ENCODE measurements at places on chromosomes 1 and 21.

DNA sequence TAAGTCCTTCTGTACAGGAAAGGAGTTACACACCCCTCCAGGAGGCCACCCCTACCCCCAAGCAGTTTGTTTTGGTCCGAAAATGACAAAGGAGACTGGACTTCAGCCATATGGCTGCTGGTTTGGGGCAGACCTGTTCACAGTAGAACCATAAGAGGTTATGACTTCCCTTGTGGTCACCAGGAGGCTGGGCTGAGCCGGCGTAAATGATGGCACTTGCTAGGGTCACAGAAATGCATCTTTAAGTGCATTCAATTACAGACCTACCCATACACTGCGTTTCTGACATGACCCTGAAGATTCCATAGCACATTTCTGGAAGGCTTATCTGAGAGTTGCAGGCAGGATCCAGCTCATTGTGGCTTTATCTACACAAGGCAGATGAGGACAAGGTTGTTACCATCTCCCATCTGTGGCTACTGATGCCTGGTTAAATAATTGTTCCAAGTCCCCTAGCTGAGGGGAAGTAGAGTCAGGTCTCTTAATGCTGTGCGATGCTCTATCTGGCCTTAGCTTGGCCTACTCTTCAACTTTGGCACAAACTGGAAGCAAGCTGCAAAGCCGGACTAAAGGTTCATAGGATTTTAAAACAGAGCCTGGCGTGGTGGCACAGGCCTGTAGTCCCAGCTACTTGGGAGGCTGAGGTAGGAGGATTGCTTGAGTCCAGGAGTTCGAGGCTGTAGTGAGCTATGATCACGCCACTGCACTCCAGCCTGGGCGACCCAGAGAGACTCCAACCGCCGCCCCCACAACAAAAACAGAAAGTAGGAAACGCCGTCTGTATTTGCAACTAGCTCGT, 1.7 kb upstream of the TRIM67 start:
- no peak for DNase-seq

- no peak for DNase-seq
Observed at GRCh38 chr1:37814252-37814651, 6.2 kb upstream of the YRDC start.

GRCh38 chr1:154970631-154971340, at the start of gene SHC1:
Gene SHC1 (minus strand): TSS chr1:154970747. CDS start chr1:154970526, 221 bp downstream.
- DNase-seq: peak; percentile 84

- no peak for DNase-seq
Observed at GRCh38 chr1:168811176-168811575, 82.2 kb upstream of the DPT start.

DNA sequence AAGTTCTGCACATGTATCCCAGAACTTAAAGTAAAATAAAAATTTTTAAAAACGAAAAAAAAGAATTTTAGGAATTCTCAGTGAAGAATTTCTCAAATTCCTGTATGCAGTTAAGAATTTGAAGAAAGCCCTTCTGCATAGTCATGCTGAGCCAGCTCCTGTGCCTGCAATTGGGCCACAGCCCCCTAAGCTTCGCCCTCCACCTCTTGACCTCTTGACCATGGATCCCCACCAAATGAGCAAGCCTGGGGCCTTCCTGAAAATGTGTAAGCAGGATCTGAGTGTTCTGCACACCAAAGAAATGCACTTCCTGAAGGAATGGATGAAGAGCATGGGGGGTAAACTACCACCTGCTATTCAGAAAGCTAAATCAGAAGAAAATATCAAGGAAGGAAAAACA, 52.0 kb downstream of the NBPF6 start:
- DNase-seq: no peak

DNA sequence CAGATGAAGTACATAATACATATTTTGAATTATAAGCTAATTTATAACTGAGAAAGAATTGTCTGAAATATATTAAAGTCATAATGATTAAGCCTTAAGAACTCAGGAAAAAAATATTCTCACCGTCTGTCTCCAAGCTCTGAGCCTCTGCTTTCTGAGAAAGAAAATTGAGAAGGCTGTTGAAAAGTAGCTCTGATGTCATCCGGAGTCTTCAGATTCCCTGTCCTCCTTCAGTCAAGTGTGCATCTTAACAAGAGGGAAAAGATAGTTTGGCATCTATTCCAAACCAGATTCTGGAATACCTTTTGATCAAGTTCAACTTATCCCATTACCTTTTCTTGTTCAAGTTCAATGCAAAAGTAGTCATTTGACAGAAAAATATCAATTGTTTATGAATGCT, 50.6 kb downstream of the NRIP1 start:
- no peak for DNase-seq

DNA sequence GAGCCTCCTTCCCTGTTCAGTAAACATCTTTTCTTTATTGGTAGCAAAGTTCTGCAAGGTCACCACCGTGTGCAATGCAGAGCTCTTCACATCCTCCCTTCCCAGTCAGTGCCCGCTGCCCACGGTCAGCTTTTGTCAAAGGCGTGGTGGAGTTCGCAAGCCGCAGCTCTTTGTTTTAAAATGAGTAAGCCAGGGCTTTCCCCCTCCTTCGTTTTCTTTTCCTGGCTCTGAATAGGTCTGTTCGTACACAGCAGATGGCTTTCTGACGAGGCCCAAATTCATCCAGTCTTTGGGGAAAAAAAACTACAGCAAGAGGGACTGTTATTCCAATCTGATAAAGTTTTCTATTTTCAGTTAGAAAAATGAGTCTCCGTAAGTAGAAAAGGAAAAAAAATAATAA, 153.2 kb downstream of the LRIG2 start:
- peak; percentile 46 for DNase-seq

DNA sequence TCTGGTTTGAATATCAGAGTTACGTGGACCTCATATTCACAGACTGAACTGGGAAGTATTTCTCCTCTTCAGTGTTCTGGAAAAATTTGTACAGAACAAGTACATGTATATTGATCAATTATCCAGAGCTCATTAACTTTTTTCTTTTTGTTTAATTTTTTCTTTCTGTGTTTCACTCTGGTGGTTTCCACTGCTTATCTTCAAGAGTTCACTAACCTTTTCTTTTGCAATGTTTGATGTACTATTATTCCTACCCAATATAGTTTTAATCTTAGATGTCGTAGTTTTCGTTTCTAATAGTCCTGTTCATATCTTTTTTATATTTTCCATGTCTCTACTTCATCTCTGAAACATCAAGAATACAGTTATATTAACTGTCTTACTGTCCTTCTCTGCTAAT, 46.5 kb downstream of the TUT4 start:
- DNase-seq: no peak

GRCh38 chr1:19878637-19878985, 3.6 kb upstream of the OTUD3 start:
- no peak for DNase-seq

GRCh38 chr1:116207126-116207735, 96.0 kb downstream of the MAB21L3 start:
- DNase-seq: no peak

DNA sequence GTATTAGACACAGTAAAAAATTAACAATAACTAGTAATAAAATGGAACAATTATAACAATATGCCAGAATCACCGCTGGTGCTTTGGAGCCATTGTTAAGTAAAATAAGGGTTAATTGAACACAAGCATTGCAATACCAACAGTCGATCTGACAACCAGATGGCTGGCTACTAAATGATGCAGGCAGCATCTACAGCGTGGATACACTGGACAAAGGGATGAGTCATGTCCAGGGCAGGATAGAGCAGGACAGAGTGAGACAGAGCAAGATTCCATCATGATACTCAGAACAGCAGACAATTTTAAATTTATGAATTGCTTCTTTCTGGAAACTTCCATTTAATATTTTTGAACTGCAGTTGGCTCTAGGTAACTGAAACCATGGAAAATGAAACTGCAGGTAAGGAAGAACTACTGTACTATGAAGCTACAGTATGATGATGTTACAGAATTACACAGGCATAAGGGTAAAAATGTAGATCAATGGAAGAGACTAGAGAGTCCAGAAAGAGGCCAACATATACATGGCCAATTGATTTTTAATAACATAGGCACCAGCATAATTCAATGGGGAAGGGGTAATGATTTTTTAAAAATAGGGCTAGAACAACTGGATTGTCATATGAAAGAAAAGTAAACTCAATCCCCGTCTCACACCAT, 168.7 kb downstream of the RRAGC start:
- DNase-seq: no peak

DNA sequence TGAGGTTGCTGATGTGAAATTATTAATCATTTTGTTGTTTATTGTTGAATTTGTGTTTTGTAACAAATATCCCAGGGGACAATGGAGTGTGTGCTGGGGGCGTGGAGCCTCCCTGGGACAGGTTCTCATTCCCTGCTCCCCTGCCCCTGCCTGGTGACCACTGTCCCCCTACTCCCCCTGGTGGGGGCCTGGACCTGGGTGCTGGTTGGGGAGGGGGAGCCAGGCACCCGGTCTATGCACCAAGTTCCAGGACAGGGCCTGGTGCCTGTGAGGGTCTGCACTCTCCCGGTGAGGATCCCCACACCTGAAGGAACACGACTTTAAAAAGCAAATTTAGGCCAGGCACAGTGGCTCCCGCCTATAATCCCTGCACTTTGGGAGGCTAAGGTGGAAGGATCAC, 42.4 kb downstream of the CHD5 start:
- no peak for DNase-seq

DNA sequence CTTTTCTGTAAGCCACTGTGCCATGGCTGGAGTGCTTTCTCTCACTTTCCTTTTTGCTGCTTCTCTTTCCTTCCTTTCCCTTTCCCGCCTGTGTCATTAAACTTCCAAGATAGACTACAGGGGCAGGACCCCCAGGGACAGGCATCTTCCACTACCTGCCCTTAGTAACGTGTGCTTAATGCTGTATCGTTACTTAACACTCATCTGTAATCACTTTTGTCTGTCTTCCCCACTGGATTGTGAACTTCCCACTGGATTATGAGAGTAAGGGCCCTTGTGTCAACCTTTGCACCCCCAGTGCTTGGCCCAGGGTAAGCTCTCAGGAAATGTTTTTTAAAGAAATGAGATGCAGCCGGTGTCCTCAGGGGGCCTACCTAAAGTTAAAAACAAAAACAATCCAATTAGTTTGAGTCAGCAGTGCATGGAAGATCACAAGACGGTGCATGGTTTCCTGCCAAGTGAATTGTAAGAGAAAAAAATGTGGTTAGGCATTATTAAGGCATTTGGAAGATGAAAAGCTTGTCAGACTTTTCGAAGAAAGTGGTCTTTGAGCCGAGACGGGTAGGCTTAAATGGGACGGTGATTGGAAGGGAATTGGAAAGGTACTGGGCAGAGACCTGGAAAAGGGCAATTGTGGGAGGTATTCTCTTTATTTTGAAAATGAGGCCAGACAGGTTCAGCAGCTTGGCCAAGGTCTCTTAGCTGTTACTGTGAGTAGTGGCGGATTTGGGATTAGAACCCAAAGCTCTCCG, 958 bp downstream of the LYPLAL1 start:
- peak; percentile 15 for DNase-seq

GRCh38 chr1:9586147-9586766, 2.5 kb upstream of the TMEM201 start:
- DNase-seq: no peak

GRCh38 chr1:33763406-33763805, 100.5 kb upstream of the HMGB4 start:
- DNase-seq: no peak

GRCh38 chr21:38039841-38040240, 123.6 kb upstream of the KCNJ6 start:
- no peak for DNase-seq

DNA sequence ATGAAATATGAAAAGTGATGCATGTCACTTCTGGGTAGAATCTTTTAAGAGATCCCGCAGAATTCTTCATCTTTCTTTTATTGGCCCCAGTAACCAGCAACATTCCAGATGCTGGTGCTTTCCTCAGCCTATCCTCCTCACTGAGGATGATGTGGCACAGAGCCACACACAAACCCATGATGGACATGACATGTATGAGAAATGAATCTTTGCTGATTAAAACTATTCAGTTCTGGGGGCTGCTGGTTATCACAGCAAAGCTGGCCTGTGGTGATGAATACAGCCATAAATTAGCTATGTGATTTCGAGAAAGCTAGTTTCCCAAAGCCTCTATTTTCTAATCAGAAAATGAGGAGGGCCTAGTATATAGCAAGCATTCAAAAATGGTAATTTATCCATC, 8.3 kb upstream of the ERICH3 start:
- no peak for DNase-seq

- DNase-seq: peak; percentile 85
Observed at GRCh38 chr1:22176258-22176657, 33.4 kb upstream of the WNT4 start.

- DNase-seq: no peak
Observed at GRCh38 chr1:223147873-223148272, 4.8 kb upstream of the TLR5 start.

DNA sequence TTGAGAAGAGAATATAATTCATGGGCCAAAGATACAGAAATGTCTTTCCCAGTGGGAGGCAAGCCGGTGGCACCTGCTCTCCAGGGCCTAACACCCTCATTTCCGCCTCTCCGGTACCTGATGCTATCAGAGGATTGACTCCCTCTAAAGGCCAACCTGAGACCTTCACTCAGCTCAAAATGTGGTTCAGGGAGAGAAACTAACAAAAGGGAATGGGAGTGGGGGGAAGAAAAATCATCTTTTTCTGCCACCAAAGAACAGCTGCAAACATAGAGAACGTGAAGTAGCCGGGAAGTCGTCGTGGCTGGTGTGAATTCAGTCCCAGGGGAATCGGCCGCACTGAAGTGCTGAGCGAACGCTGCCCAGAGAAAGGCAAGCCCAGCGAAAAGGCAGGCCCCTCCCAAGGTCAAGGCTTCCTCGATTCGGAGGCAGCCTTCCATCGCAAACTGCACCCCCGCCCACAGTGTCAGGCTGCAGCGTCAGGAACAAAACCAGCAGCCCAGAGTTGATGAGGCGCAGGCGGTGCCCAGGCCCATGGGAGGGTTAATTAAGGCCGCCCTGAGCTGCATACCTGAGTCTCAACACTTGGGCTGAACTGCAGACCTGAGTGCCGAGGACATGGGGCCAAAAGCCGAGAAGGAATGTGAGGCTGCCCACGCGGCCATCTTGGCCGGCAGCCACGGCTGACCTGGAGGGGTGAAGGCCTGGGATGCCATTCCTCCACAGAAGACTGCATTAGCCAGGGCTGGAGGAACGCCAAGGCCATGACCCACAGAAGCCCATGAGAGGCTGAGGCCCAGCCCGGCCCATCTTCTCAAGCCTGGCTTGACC, 160.2 kb downstream of the PSMG1 start:
- no peak for DNase-seq

DNA sequence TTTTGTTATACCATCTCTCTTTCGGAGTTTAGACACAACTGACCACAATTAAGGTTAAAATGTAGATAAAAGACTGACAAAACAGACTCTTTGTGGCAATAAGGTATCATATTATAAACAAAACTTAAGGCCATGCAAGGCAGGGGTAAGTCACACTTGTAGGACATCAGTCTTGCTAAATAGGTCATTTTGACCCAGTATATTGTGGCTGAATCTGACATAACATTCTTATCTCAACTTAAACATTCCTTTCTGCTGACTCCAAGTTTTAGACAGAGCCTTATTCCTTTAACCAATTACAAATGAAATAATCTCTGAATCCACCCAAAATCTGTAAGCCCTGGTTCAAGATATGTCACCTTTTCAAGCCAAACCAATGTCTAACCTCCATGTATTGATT, 733.4 kb upstream of the B3GALT2 start:
- no peak for DNase-seq

- no peak for DNase-seq
Observed at GRCh38 chr1:187491082-187491720, 662.5 kb downstream of the PLA2G4A start.

All from GM10248 (cell line).